Fibroblast of skin of left quadriceps (primary cell): ENCODE measurements at places on chromosomes 2 and 18.

GRCh38 chr2:122514451-122514996 is 759.1 kb downstream of the TSN start:
- no peak for DNase-seq

DNA sequence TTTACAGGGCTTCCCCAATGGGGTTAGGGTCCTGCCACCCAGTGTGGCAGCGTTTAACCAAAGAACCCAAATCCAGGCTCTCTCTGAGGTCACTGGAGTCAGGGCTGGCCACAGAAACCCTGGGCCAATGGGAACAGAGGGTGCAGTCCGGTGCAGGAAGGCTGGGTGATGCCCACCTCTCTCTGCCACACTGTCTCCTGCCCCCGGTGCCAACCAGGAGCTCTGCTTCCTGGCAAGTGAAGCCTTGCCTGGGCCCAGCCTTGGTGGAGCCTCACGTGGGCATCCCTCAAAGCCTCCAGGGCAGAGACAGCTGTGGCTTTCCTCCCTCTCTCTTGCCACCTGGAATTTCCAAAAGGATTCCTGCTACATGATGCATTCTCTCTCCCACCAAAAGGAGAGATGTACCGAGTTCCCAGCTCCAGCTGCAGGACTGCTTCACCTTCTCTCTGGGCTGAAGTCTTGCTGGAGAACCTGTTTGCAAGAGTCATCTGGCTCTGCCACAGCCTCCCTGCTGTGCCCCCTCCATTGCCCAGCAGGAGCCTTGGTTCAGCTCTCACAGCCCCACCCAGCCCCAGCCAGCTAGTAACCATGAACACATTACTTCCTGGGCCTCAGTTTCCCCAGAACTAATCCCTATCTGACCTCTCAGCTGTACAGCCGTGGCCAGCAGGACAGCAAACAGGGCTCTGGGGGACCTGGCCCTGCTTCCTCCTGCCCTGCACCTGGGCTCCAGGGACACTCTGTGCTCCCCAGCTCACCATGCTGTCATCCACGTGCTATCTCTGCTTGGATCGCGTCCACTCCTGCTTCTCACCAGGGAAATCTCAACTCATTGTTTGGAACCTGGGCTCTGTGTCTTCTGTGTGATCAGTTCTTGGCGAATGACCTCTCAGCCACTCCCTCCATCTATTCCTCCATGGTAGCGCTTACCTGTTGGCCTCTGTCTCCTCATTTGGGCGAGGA is 43.4 kb downstream of the KCNF1 start:
- DNase-seq: no peak

DNA sequence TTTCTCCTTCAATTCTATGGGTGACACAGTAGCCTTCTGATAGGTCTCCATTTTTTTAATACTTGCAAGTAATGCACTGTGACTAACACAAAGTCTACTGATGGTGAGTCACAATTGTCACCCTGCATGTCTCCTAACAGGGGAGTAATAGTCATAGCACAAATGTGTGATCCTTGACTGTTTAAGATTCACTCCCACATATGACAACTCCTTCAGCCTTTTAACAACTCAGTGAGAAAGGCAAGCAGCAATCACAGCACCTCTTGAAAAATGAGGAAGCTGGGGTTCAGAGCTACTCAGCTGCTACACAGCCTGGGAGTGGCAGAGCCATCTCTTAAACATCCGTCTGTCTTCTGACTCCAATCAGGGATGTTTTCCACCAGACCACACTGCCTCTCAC is 63.8 kb downstream of the EHD3 start:
- DNase-seq: no peak

DNA sequence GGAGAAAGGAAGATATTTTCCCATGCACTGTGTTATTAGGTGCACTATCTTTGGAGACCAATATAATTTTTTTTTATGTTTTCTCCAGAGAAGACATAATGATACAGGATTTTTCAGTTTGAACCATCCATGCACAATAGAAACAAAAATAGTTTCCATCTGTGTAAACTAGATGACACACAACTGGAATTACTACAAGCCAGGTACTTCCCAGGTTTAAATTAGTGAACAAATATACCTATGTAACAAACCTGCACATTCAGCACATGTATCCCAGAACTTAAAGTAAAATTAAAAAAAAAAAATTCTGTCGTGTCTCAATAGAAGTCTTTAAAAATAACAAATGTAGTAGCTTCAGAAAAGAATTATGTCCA is 1616.8 kb upstream of the ACVR2A start:
- DNase-seq: no peak

DNA sequence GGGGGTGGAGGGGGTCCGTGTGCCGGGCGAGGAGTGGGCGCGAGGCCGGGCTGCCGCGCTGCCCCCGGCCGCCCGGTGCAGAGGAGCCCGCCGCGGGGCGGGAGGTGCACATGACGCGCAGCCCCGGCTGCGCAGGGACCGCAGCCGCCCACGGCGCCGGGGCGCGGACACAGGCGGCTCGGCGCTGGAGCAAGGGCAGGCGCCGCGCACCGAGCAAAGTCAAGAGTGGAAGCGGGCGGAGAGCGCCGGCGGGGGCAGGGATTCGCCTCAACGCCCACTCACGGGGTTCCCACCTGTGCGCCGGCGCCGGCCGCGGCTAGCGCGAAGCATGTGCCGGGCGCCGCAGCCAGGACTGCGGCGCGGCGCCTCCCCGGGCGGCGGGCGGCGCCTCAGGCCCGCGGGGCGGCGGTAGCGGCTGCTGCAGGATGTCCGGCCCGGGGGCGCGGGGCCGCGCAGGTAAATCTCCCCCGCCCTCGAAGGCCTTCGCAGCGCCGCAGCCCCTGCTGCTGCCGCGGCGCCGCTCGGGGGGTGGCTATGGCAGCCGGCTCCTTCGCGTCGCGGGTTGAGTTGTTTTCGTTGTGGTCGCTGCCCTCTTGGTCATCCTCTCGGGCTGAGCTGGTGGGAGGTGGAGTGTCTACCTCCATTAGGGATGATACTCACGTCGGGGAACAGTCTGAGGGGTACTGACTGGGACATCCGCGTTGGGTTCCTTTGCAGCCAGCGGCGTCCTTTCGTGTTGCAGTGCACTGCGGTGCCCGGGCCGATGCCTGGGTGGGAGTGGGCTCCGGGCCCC is 216.3 kb upstream of the DTNA start:
- DNase-seq: no peak
